Hypothalamus (tissue), 51 donors: ENCODE measurements at places on chromosomes 3 and 15.

- DNase-seq: no peak
Measured at GRCh38 chr3:160106905-160107861, 118.0 kb upstream of the C3orf80 start.

DNA sequence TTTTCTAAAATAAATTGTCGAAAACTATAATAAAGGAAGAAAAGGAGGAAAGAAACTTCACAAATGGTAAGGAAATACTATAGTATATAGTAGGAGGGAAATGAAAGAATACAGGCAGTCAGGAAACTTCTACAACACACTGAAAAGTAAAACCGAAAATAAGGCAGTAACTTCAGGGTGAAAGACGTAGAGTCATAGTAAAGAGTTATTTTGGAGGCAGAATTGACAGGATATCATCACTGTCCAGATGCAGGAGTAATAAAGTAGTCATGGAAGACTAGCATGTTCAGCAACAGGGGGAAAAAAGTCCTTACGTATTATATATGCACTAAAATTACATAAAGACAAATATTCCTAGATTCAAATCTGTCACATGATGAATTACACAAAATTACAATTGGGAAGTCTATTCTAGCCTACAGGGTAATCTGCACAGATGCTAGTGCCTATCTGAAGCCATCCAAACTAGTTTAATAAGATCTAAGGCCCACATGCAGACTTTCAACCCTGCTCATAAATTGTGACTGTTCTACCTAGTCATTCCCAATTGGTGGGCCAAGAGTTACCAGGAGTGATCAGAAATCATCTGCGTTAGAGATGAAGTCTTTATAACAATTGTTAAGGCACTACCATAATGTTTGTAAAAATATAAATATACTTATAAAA lies 14.0 kb downstream of the VPS13C start:
- DNase-seq: no peak

DNA sequence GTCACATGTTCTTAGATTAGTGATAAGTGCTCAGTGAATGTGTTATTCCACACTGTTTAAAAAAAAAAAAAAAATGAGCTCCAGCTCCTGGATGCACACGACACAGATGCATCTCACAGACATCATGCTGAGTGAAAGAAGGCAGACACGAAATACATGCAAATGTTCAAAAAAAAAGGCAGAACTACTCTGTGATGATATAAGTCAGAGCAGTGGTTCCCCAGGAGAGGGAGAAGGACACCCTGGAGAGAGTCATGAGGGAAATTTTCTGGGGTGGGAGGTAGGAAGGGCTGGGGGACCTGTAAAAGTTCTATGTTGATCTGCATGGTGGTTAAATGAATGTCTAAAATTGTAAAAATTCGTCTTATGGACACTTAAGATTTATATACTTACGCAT lies 4.3 kb downstream of the CSRNP1 start:
- no peak for DNase-seq

- no peak for DNase-seq
Measured at GRCh38 chr3:102979682-102980354, 545.0 kb downstream of the ZPLD1 start.

DNA sequence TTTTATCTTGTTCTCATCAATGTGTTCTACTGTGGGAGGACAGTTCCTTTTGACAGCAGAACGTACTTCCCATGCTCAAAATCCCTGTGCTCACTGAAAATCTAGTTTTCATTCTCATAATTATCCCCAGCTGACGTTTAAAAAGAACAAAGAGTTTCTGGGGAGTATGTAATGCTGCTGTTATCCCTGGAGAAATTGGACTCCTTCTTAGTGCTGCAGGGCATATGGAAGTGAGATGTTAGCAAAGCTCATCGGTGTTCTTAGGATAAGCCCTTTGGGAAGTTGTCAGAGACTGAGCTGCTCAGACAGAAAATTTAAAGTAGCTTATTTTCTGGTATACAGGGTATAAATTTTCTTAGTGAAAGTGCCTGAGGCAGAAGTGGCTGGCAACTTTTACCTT lies 66.5 kb downstream of the CDAN1 start:
- no peak for DNase-seq

DNA sequence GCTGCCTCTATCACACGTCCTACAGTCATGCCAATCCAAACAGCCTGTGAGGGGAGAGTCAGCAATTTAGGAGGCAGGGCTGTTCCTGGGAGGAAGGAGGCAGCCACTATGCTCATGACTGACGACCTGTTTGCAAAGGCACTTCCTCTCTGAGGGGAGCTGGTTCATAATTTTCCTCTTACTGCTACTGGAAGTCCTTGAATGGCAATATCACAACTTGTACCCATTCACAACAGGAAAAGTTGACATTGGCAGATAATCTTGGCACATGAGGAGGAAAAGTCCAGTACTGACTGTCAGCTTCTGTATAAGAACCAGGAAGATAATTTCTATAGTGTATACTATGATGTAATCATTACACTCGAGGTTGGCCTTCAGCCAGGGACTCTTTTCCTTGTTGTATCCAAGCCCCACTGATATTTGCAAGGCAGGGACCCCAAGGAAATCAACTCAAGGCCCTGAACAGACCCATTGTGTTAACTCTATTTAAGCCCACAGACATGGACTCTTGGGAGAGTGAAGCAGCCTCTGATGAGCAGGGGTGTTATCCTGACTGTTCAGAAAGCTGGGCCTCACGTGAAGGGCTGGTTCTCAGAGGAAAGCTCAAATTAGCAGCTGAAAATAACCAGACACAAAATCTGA lies 267.3 kb upstream of the ADAMTS9 start:
- DNase-seq: no peak

DNA sequence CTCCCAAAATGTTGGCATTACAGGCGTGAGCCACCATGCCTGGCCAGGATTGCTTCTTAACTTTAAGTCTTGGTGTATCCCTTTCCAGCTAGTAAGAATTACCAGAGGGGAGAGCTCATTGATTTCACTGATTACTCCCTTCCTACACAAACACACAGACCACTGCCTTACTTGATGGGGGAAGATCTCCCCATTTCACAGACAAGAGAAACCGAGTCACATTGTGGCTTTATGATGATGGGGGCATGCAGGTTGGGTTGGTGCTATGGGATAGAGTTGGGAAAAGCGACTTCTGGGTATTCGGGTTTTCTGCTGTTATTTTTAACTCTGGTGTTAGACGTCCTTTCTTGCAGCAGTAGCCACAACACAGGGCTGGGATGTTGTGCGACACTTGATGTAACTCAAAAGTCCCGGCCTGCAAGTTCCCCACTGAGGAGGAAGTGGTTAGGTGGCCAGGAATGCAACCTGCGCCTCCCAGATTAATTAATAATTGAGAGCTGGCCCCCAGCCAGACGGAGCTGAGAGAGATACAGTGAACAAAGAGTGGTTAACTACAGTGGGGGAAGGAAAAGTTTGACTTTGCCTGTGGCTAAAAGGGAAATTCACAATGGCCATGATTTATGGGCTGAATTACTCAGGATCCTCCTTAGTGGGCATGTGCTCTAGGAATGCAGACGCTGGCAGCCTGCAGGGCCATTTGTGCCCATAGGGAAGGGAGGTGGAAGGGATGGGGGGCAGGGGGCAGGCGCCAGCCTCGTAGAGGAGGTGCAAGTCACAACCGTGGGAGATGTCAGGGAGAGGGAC lies 63.6 kb downstream of the SMAD6 start:
- DNase-seq: no peak

- DNase-seq: no peak
Measured at GRCh38 chr3:124075753-124076152, 83.8 kb upstream of the ROPN1 start.

GRCh38 chr3:195169011-195169649 lies 101.8 kb downstream of the XXYLT1 start:
- DNase-seq: no peak

GRCh38 chr3:160091441-160091840 lies 102.8 kb downstream of the IL12A start:
- DNase-seq: no peak

DNA sequence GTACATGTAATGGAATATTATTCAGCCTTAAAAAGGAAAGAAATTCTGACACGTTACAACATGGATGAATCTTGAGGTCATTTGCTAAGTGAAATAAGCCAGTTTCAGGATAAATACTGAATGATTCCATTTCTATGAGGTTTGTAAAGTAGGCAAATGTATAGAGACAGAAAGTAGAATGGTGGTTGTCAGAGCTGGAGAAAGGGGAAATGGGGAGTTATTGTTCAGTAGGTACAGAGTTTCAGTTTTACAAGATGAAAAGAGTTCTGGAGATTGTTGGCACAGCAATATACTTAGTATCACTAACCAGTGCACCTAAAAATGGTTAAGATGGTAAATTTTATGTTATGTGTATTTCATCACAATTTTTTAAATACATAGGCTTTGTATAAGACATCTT lies 60.6 kb downstream of the USP8 start:
- no peak for DNase-seq

DNA sequence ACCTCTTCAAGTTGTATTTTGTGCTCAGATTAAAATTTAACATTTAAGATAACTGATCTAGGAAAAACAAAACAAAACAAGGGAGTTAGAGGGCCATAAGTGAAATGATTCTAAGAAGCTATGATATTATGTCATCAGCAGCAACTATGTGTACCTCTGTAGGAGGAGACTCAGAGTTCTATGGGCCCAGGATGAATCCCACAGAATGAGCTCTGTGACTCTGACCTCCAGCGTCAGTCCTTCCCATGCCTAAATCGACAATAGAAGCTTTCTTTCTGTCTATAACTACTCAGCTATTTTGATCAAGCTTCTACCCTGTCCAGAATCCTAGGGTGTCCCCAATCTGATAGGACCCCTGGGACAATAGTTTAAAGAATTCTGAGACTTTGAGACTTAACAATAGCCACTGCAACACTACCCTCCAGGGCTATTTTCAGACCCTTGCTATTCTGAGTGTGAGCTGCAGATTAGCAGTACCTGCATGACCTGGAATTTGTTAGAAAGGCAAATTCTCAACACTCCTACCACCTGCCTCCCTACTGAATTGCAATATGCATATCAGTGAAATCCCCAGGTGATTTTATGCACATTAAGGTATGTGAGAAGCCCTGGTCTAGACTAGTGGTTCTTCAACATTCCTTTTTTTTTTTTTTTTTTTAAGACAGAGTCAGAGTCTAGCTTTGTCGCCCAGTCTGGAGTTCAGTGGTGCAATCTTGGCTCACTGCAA lies 66.7 kb downstream of the ARHGAP31 start:
- no peak for DNase-seq

DNA sequence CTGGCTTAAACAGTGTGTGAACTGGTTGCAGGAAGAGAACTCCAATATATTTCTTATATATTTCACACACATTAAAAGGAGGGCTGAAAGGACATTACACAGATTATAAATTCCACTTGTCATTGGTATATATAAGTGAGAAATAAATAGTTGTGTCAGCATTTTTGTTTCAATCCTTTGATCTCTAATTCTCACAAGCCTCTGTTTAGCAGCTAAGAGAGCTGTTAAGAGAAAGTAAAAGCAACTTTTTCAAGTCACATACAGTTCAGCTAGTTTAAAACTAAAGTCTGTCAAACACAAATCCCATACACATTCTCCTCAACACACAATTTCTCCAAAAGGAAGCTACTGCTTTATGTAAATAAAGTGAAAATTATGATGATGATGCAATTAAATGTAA lies 70.5 kb upstream of the CCDC39 start:
- DNase-seq: no peak

- DNase-seq: no peak
Measured at GRCh38 chr3:86984271-86984670, 6.7 kb downstream of the VGLL3 start.

- DNase-seq: no peak
Measured at GRCh38 chr3:38549082-38549481, 52.9 kb downstream of the EXOG start.

DNA sequence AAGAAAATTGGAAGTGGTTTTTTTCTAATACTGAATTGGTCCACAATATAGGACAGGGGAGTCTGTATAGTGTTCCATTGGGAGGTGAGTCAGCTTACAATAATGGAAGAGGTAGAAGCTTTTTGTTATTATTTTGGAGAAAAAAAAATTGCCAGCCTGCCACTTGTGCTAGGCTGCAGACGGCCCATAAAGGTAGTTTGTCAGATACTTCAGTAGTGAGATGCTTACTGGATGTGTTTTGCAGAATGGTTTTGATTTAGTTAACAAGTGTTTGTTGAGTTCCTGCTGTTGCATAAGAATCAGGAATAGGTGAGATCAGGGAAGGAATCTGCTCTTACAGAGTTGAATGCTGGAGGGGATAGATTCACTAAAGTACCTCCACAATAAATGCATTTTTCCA lies 1.0 kb downstream of the DTWD1 start:
- no peak for DNase-seq

DNA sequence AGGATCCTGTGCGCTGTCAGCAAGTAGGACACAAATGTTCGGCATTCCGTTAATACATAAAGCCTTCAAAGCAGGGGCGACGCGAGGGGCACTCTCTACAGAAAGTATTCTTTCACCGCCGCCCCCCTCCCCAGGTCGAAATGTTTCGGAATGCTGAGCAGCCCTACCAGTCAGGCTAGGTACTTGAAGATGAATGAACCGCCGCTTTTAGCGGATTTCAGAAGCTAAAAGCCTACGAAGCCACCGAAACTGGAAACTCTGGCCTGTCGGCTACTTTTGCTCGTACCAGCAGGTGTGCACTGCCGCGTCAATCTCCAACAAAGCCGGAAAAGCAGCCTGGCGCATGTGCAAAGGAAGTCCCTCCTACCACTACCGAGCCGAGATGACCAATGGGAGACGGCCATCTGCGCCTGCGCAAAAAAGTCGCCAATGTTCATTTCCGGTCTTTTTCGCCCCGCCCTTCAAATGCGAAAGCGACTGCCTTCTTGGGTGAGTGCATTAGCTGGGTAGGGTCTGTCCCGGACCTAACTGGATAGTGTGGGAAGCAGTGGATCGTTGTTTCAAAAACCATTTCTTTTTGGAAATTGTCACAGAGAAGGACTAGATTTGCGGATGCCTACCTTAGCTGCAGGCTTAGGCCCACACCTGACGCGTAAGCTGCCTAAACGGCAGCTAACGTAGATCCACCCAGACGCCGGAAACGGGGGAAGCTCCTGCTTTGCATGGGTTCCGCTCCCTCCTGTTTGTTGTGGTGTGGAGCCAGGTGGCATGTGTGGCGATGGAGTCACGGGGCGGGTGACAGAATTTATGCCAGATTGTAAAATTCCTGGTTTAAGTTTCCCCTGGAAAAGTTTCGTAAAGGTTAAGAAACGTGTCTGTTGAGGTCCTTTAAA lies at the start of gene WDR5B:
Gene WDR5B (minus strand): TSS at position 301 of the 893 bp plus-strand sequence. CDS start 534 bp downstream, outside the sequence.
- DNase-seq: no peak

DNA sequence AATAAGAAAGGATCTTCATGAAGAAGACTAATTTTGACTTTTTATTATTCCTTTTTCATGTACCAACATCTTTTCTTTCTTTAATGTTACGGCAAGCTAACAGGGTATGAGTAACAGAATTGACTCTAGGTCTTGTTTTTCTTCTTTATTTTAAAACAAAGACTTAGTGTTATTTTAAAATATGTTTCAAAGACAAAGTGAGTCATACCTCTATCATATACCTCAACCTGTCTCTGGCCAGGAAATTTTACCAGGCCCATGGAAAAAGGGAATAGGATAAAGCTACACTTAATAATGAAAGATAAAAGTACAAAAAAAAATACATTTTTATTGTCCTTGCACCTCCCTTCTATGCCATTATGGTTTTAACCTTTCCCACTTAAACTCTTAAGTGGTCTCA lies 57.4 kb downstream of the ZNF148 start:
- no peak for DNase-seq
